ENCODE measurements at places on chromosomes 7 and 10.

- DNase-seq, result peak; percentile 96
These were observed 174.8 kb downstream of the KIAA1217 start for GRCh38 chr10:24383681-24384106.

DNA sequence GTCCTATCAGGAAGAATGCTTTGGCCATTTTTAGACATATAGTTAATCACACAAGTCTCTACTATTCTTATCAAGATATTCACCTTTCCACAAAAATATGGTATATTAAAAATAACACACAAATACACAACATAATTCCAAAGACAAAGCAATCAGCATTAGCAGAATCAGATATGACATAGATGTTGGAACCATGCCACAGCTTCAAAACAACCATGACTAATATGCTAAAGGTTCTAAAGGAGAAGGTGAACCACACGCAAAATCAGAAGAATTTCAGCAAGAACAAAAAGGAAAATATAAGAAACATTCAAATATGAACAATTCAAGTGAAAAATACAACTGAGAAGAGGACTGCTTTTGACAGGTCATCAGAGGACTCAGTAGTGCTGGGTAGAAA is 670.2 kb upstream of the SORCS1 start:
- DNase-seq, result peak; percentile 8

DNA sequence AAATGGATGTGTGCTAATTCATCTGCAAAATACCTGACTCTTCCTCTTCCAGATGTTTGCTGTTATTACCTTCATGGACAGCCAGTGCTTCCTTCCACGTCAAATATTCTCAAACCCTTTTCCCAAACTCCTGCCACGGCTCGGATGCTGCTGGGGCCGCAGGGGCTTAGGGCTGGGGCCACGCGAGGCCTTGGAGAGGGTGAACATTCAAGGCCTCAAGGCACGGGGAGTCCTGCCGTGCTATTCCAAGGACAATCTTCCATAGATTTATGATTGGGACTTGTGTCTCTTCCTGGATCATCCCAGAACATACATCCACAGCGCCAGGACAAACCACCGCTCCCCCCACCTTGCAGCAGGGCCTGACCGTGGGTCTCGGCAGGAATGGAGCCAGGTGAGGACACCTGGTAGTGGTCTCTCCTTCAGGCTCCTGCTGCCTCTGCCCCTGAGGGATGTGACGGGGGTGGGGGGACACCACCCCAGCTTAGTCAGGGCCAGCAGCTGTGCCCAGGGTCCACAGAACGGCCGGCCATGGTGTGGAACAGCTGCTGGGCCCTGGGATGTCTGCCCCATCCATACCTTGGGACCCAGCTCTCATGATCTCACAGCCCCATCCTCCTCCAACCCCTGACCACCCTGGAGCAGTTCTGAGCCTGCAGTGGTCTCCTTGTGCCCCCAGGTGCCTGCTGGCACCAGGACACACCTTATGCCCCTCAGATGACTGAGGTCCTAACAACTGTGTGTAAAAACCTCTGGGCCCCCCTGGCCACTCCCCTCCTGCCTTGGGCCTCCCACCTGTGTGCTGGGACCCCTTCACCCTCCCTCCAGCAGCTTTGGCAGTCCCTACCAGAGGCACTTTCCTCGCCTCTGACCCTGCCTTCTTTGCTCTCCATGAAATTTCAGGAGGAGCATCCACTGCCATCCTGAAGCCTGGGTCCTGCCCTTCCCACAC is 16.7 kb downstream of the VIPR2 start:
- no peak for DNase-seq

GRCh38 chr7:26856176-26856985 is 8.0 kb downstream of the SKAP2 start:
- no peak for DNase-seq

DNA sequence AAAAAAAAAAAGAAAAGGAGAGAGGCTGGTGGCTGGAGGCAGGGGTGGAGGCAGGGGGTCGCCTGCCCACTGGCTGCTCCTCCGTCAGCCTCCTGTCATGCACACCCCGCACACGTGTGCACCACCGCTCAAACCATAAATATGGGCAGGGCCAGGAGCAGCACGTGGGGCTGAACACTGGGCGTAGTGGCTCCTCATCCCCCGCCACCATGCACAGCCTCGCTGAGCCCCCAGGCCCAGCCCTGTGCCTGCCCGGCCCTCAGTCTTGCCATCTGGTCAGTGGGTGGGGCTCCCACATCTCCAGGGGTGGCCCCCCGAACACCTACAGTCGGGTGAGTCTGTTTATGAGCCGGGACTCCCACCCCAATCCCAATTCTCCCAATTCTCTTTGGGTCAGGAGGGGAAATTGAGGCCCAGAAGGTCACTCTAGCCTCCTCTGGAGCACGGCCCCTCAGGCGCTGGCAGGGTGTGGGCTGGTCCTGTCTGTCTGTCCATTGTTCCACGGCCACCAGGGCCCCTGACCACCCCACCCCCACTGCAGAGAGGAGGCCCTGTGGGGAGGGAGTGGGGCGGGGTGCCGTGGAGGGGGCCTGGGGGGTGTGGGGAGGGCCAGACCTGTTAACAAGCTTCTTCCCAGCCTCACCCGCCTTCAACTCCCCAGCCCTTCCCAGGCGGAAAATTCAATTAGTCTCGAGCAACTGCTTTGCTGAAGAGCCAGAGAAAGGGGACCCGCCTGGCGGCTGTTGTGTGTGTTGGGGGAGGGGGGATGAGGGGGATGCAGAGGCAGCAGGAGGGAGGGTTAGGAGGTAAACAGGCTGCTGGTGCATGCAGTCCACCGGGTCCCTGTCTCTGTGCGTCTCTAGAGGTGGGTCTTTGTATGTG is 19.5 kb upstream of the GRIFIN start:
- DNase-seq, result no peak

Measured in RWPE1 (cell line).